Fibroblast of the aortic adventitia (primary cell): ENCODE measurements at places on chromosomes 4 and X. TPM values are rescaled to one million over a fixed set of nuclear protein-coding genes. Genes with fewer than 3 reads are reported as not detected.

DNA sequence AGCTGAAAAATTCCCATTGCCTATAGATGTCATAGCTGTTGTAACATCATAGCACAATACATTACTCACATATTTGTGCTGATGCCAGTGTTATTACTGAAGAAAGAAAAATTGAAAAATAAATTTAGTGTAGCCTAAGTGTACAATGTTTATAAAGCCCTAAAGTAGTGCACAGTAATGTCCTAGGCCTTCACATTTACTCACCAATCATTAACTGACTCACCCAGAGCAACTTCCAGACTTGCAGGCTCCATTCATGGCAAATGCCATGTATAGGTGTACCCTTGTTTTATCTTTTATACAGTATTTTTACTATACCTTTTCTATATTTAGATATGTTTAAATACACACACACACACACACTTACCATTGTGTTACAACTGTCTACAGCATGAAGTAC lies 265.4 kb upstream of the MAGEB18 start:
- peak; percentile 2 for DNase-seq

GRCh38 chr4:145644699-145645098 lies 25.5 kb downstream of the MMAA start:
- no peak for DNase-seq

The GPR78 gene
- total RNA-seq, result 0.36 and 2.0 TPM in 2 replicates

The S100G gene
- total RNA-seq, result not detected in 2 replicates

- DNase-seq, result no peak
Measured at GRCh38 chr4:577499-578450, 1.7 kb upstream of the TMEM271 start.

The F9 gene
- not detected in 2 replicates for total RNA-seq

The CLIC2 gene
- 12.6 and 104 TPM in 2 replicates for total RNA-seq

DNA sequence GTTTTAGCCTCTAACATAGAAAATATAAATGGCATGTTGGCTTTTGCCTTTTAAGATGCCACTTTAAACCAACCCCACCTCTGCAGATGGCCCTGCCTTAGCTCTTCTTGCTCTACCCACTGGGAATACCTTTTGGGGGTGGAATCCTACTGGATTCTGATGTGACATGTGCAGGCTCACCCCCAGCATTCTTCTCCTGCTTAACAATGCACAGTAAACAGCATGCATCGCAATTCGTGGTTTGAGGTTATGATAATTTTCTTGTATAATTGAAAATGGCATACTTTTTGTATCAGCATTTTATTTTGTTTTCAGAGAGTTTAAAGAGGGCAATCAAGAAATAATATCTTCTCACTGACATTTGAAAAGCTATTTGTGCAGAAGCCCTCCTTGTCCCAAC lies 167.9 kb downstream of the AREG start:
- no peak for DNase-seq

- DNase-seq, result no peak
Measured at GRCh38 chr4:26819026-26819425, 41.6 kb upstream of the STIM2 start.

GRCh38 chr4:120155287-120155686 lies 88.6 kb upstream of the MAD2L1 start:
- no peak for DNase-seq

The TMEM150C gene
- 0.45 and 1.9 TPM in 2 replicates for total RNA-seq

GRCh38 chr4:181272422-181272821 lies 970.8 kb upstream of the TENM3 start:
- DNase-seq, result no peak

GRCh38 chr4:66554826-66555225 lies 884.5 kb upstream of the EPHA5 start:
- DNase-seq, result peak; percentile 41

DNA sequence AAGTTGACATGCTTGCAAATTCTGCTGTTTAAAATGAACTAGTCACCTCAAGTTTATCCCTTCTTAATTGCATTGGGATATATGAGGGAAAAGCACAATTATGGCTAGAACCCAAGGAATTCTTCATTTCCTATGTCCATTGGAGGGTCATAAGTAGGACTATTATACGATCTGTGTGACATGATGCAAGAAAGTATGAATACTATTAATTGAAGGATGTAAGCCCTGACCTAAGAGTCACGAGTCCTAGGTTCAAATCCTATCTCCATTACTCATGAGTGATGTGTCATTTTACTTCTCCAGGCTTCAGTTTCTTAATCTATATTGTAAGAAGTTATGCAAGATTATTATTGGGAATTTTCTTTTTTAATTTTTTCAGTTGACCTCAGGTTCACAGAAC lies 542.9 kb upstream of the GRIA3 start:
- DNase-seq, result no peak

The FGFBP1 gene
- total RNA-seq, result not detected in 2 replicates

GRCh38 chr4:142509881-142510280 lies 336.2 kb downstream of the INPP4B start:
- no peak for DNase-seq

- no peak for DNase-seq
Measured at GRCh38 chr4:153618833-153619232, 65.2 kb upstream of the TLR2 start.

DNA sequence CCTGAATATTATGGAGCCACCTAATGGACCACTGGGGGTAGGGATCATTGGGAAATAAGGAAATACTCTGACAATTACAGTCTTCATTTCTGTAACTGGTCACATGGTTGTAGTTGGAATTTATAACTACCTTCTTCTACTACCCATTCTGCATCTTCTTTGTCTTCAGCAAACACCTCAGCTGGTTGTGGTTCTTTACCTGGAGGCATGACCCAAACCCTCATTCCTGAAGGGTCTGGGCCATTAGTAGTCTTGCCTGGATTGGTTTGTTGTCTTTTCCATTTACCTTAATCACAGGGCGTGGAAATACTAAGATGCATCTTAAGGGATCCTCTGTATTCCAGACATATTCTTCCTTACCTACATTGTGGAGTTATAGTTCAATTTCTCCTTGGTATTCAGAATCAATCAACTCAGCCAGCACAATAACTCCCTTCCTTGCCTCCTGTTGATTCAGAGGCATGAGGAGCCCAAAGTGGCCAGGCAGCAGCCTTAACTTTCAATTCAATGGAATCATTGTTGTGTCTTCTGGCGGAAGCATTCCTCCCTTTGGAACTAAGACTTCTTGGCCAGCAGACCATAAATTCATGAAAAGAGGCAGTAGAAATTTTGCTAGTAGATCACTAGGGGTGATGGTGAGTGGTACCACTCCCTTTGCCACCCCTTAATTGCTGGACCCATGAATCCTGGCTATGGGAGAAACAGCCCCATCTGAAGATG lies 75.7 kb upstream of the RAP2C start:
- no peak for DNase-seq

The SLIT2 gene
- 46.4 and 65.1 TPM in 2 replicates for total RNA-seq

GRCh38 chrX:15681433-15681832 lies 16.8 kb upstream of the CLTRN start:
- no peak for DNase-seq

DNA sequence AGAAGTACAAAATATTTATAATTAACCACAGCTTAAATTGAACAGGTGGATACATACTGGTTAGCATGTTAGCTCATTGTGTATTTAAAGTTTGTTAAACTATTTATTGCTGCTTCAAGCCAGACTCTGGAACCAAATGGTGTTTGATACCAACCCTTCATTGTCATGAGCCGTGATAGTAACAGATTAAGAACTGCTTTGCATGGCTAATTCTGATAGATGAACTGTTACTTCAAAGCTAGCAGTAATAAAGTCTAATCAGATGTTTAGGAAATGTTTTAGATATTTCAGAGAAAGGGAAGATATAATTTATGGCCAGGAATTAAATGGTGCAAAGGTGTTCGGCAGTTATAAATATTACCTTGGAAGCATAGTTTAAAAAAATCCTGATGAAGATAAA lies 676.1 kb upstream of the ATOH1 start:
- DNase-seq, result no peak

The SSX2B gene
- 0.09 TPM in 1 of 2 replicates, not detected in the other for total RNA-seq

DNA sequence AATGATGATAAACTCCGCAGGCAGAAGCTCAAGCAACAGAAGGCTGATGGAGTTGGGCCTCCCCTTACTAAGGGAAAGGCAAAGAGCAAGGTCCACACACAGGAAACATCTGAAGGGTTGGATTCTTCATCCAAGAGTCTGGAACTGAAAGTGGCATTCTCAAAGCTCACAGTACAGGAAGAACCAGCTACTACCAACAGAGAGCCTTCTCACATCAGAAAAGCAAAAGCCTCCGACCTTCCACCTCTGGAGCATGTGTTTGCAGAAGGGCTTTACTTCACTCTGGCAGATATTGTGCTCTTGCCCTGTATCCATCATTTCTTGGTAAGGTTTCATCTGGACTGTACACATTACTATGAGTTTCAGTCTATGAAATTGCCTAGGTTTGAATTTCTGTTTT lies 10.6 kb downstream of the GSTCD start:
- no peak for DNase-seq

The SOWAHD gene
- total RNA-seq, result not detected in 2 replicates

GRCh38 chrX:114058988-114059418 lies 524.9 kb upstream of the HTR2C start:
- no peak for DNase-seq

GRCh38 chrX:107560980-107561379 lies 67.3 kb upstream of the PRPS1 start:
- no peak for DNase-seq
